T-helper 17 cell (primary cell): ENCODE measurements at places on chromosomes 5 and 9.

DNA sequence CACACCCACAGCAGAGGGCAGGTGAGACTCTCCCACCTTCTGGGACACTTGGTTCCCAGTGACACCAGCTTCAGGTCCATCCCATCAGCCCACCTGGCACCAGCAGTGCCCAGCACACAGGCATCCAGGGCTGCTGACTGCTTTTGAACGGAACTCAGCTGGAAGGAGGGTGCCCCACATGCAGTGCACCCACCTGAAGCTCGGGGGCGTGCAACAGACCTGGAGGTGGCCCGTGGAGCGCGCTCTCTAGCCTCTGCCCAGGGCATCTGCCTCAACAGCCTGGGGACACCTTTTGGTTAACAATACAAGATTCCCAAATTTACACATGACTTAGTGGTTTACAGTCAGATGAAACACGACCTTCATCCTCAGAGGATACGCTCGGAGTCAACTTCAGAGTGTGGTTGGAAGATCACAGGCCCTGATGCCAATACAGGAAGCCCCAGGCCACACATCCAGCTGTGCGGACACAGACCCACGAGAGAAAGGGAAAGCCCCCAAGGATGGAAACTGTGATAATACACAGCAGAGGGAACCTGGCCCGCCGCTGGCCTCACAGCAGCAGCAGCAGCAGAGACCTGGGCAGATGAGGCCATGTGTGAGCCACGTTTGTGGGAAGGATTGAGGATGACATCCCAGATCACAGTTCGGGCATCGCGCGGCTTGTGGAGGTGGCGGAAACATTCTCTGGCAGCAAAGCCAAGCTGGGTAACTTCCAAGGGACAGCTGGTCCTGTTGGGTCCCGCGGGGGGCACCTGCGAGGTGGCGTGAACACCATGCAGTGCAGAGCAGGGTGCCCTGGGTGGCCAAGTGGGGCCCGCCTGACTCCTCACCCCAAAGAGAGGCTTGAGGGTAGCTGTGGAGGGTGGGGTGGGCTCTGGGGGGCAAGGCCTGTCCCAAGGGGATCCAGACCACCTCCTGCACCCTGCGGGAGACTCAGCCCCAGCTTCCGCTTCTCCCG is 64.0 kb downstream of the SECISBP2 start:
- H3K4me3 ChIP-seq, result peak overlapping the region; percentile 74
- H3K4me1 ChIP-seq, result peaks cover 21% of the 10 kb centered on the region
- H3K27me3 ChIP-seq, result no peaks in the 10 kb centered on the region
- H3K36me3 ChIP-seq, result peaks cover 4% of the 10 kb centered on the region
- peak overlapping the region; percentile 88 for H3K27ac ChIP-seq

- no peak for DNase-seq
- peaks cover 16% of the 10 kb centered on the region for H3K36me3 ChIP-seq
- H3K27ac ChIP-seq, result no peak overlapping the region
- no peak overlapping the region for H3K4me3 ChIP-seq
Observed at GRCh38 chr5:134162592-134162991, 14.2 kb downstream of the SKP1 start.

GRCh38 chr9:134526584-134527477 is 114.8 kb upstream of the COL5A1 start:
- no peak overlapping the region for H3K4me3 ChIP-seq
- H3K27ac ChIP-seq, result no peak overlapping the region

DNA sequence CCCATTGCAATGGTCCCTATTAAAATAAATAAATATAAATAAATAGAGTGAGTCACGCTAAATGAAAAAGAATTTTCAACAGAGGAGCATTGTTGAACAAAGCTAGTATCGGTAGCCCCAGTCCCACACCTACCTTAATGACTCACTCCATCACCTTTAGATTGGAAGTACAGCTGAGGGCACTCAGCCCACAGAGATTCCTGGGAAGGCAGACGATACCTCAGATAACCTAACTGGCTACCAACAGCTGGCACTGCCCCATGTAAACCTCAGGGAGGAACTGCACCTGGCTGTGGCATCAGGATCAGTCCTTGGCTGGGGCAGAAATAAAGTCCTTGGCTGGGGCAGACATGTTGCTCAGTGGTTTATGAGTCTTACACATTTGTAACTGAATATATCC is 49.3 kb downstream of the SPRY4 start:
- H3K4me3 ChIP-seq, result no peak overlapping the region
- H3K36me3 ChIP-seq, result no peaks in the 10 kb centered on the region
- no peak overlapping the region for H3K27ac ChIP-seq
- H3K4me1 ChIP-seq, result peaks cover 5% of the 10 kb centered on the region
- peaks cover 4% of the 10 kb centered on the region for H3K27me3 ChIP-seq

GRCh38 chr5:42360616-42361314 is 62.5 kb upstream of the GHR start:
- H3K4me1 ChIP-seq, result no peaks in the 10 kb centered on the region
- no peaks in the 10 kb centered on the region for H3K36me3 ChIP-seq
- no peak overlapping the region for H3K27ac ChIP-seq
- no peak for DNase-seq
- no peak overlapping the region for H3K4me3 ChIP-seq
- no peaks in the 10 kb centered on the region for H3K27me3 ChIP-seq

GRCh38 chr9:134304690-134305089 is 21.6 kb upstream of the RXRA start:
- H3K36me3 ChIP-seq, result no peaks in the 10 kb centered on the region
- no peak overlapping the region for H3K4me3 ChIP-seq
- no peak overlapping the region for H3K27ac ChIP-seq
- no peaks in the 10 kb centered on the region for H3K27me3 ChIP-seq
- H3K4me1 ChIP-seq, result peaks cover 7% of the 10 kb centered on the region

- H3K27me3 ChIP-seq, result no peaks in the 10 kb centered on the region
- no peaks in the 10 kb centered on the region for H3K36me3 ChIP-seq
- no peak overlapping the region for H3K27ac ChIP-seq
- no peaks in the 10 kb centered on the region for H3K4me1 ChIP-seq
Observed at GRCh38 chr9:12416716-12417115, 276.5 kb upstream of the TYRP1 start.
